ENCODE measurements at places on chromosomes 4 and X.

DNA sequence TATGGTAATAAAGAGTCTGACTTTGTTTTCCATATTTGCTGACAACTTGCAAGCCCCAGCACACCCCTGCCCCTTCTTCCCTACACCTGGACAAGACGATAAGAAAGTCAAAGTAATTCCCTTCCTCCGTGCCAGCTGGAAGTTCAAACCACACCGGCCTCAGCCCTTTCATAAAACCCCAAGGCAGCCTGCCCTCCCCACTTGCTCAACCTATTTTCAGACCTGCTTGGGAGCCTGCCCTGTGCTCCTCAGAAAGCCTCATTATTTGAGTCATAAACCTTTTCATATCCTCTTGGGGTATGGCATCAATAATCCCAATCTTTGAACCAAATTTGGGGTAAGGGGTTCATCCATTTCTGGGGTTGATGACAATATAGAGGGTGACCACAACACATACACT lies 29.5 kb downstream of the NIPAL1 start:
- no peak overlapping the region for H3K27ac ChIP-seq
- H3K27me3 ChIP-seq: peaks cover 12% of the 10 kb centered on the region
- no peaks in the 10 kb centered on the region for H3K36me3 ChIP-seq
- no peak overlapping the region for H3K4me3 ChIP-seq
- DNase-seq: no peak

DNA sequence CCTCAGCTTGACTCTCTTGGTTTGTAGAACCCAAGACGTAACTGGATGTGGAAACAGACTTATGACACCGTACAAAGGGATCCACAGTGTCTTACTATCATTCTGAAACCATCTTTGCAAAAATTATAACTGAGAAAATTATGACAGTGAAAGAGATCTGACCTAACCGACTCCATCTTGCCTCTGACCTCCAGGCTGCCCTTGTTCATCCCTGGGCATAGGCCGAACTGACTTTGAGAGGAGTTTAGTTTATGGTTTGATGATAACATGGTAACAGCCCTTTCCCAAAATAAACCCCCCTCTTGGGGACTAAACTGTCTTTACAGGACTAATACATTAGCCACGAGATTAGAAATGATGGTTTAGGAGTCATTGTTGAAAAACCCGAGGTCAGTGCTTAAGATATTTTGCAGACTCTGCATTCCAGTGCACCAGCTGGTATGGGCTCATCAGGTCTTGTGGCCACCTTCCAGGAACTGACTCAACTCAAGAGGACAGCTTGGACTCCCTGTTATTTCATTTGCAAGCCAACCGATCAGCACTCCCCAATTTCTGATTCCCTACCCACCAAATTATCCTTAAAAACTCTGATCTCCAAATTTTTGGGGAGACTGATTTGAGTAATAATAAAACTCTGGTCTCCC lies 49.6 kb downstream of the CASP3 start:
- no peak for DNase-seq
- H3K36me3 ChIP-seq: no peaks in the 10 kb centered on the region
- H3K4me3 ChIP-seq: no peak overlapping the region
- no peaks in the 10 kb centered on the region for H3K27me3 ChIP-seq
- no peak overlapping the region for H3K27ac ChIP-seq

DNA sequence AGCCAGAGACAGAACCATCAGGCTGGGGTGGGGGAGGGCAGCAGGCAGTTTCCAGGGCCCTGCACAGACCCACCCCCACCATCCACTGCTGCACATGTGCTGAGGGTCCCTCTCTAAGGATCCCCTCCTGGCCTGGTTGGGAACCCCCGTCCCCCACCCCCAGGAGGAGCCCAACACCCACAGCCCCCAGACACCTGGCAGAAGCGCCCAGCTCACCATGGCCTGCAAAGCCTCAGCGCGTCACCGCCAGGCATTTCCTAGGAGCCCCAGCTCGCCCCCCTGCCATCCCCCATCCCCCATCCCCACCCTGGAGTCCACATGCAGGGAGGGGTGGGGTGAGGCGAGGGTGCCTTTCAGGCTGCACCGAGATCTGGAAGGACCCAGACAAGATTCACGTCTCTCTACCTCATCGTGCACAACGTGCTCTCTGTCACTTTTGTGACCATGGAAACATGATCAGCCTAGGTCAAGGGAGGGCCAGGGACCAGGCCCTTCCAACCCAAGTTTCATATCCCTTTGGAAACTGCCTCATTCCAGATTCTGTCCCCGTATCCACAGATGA lies 9.3 kb downstream of the MXD4 start:
- H3K4me1 ChIP-seq: no peaks in the 10 kb centered on the region
- no peak overlapping the region for H3K4me3 ChIP-seq
- no peak overlapping the region for H3K27ac ChIP-seq
- peak; percentile 4 for DNase-seq
- peaks cover 64% of the 10 kb centered on the region for H3K36me3 ChIP-seq
- no peaks in the 10 kb centered on the region for H3K27me3 ChIP-seq

DNA sequence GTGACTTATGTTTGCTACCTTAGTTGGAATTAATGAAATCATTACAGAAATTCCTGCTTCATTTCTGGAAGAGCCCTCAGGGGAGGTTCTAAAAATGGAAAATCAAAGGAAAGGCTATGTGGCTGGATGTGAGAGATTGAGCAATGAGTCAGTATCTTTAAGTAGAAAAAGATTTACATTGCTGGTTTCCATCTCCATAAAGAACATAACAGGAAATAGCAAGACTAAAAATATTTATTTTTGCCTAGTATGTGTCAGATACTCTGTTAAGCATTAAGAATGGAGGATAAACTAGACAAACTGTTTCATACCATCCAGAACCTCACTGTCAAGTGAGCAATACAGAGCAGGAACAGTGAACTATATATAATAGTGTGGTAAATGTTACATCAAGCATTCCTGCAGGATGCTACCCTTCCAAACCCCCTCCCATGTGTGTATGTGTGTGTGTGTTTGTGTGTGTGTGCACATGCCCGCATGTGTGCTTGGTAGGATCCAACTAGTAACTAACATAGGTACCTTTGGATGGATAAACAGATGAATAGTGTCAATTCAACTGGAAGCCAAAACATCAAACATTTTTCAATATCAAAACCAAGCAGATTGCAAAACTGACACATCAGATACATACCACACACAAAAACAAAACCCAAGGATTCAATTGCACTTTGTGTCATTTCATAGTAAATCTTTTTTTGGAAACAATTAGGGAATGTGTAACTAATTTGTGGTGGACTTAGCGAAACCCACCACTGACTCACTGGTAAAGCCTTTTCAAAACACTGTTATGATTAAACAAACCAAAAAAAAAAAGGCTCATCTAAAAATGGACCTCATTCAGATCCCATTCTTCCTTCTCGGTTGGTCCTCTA lies 223.4 kb downstream of the SHROOM3 start:
- no peak overlapping the region for H3K4me3 ChIP-seq
- no peaks in the 10 kb centered on the region for H3K36me3 ChIP-seq
- no peaks in the 10 kb centered on the region for H3K27me3 ChIP-seq
- no peak overlapping the region for H3K27ac ChIP-seq
- no peaks in the 10 kb centered on the region for H3K4me1 ChIP-seq

- no peak overlapping the region for H3K27ac ChIP-seq
- no peak for DNase-seq
- peaks cover 6% of the 10 kb centered on the region for H3K4me1 ChIP-seq
- no peaks in the 10 kb centered on the region for H3K27me3 ChIP-seq
- no peak overlapping the region for H3K4me3 ChIP-seq
Observed at GRCh38 chrX:122504026-122504425, 680.1 kb upstream of the GRIA3 start.

DNA sequence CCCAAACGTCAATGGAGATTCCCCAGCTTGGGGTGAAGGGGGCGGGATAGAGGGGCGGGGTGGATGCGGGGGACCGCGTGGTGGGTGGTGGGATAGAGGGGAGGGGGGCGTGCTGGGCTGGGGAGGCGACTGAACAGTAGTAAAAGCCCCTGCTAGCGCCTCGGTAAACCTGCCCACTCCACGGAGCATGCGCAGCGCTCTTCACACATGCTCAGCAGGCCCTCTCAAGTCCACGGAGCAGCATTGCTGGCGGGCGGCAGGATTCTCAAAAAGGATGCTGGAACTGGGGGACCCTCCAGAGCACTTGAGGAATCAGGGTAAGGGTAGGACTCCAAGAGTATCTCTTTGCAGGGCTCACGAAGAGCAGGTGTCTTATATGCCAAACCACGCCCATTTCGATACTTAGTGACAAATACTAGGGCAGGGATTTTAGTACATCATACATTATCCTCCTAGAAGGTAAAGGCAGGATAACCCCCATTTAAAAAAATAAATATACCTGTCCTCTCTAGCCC lies 378 bp upstream of the RPS6KA6 start:
- DNase-seq: no peak
- H3K4me3 ChIP-seq: no peak overlapping the region
- no peaks in the 10 kb centered on the region for H3K4me1 ChIP-seq
- H3K36me3 ChIP-seq: no peaks in the 10 kb centered on the region
- H3K27me3 ChIP-seq: no peaks in the 10 kb centered on the region

DNA sequence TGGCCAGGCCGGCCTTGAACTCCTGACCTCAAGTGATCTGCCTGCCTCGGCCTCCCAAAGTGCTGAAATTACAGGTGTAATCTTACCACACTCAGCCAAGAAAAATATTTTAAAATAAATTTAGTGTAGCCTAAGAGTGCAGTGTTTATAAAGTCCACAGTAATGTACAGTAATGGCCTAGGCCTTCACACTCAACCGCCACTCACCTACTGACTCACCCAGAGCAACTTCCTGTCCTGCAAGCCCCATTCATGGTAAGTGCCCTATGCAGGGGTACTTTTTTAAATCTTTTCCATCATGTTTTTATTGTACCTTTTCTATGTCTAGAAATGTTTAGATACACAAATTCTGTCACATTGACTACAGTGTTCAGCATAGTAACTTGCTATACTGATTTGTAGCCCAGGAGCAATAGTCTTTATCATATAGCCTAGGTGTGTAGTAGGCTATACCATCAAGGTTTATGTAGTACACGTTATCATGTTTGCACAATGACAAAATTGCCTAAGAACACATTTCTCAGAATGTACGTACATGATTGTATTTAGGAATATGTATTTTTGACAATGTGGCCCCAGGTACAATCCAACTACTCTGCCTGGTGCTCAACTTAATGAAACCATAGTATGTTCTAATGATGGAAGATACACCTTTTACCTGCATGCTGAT lies 455.2 kb downstream of the PCDH7 start:
- H3K27me3 ChIP-seq: no peaks in the 10 kb centered on the region
- no peaks in the 10 kb centered on the region for H3K4me1 ChIP-seq
- H3K27ac ChIP-seq: no peak overlapping the region
- DNase-seq: no peak
- no peak overlapping the region for H3K4me3 ChIP-seq

DNA sequence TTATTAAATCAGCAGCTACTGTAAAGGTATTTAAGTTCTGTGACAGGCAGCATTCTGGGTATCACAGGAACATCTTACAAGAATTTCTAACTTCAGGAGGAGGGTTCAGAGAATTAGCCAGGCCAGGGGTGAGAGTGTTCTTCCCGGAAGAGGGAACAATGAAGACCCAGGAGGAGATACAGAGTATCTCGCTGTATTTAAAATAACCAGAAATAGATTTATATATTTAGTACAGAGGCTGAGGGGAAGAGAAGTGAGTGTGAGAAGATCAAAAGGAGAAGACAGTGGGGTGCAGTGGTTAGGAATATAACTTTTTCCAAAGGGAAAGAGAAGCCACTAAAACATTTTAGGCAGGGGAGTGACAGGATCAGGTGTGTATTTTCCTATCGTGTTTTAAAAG lies 186.8 kb downstream of the RAPGEF2 start:
- no peak for DNase-seq
- no peaks in the 10 kb centered on the region for H3K27me3 ChIP-seq
- no peaks in the 10 kb centered on the region for H3K4me1 ChIP-seq
- no peak overlapping the region for H3K27ac ChIP-seq

GRCh38 chr4:8379771-8380170 lies 60.8 kb downstream of the ACOX3 start:
- no peak overlapping the region for H3K27ac ChIP-seq
- no peaks in the 10 kb centered on the region for H3K36me3 ChIP-seq
- H3K4me3 ChIP-seq: no peak overlapping the region
- no peak for DNase-seq

DNA sequence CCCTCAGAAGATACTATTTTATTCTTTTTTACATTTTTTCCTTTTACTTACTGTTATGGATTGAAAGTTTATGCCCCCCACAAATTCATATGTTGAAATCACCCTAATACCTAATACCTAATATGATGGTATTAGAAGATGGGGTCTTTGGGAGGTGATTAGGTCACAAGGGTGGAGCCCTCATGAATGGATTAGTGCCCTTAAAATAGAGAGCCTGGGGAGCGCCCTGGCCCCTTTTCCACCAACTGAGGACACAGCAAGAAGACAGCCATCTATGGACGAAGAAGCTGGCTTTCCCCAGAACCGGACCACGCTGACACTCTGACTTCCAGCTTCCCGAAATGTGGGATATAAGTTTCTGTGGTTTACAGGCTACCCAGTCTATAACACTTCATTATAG lies 58.6 kb upstream of the FAT1 start:
- no peak overlapping the region for H3K27ac ChIP-seq
- no peaks in the 10 kb centered on the region for H3K4me1 ChIP-seq
- H3K36me3 ChIP-seq: no peaks in the 10 kb centered on the region

- H3K4me1 ChIP-seq: no peaks in the 10 kb centered on the region
- H3K36me3 ChIP-seq: no peaks in the 10 kb centered on the region
- no peak overlapping the region for H3K4me3 ChIP-seq
Observed at GRCh38 chr4:125481334-125482045, 166.7 kb downstream of the FAT4 start.

GRCh38 chrX:109268340-109268739 lies 213.5 kb downstream of the GUCY2F start:
- no peak for DNase-seq
- no peaks in the 10 kb centered on the region for H3K4me1 ChIP-seq
- H3K4me3 ChIP-seq: no peak overlapping the region
- no peaks in the 10 kb centered on the region for H3K27me3 ChIP-seq

DNA sequence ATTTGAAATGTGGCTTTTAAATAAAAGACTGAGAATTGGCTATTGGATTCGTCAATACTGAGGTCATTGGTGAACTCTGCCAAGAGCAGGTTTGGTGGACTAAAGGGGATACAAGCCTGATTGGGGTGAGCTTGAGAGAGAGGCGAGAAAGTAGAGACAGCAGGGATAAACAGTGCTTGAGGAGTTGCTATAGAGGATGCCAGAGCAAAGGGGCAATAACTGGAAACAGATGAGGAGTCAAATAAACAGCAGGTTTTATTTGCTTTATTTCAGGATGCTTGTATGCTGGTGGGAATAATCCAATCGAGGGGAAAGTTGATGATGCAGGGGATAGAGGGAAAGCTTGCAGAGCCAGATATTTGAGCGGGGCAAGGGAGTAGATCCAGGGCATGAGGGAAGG lies 24.0 kb upstream of the ANXA3 start:
- no peak overlapping the region for H3K27ac ChIP-seq
